Muscle of arm (tissue), 14 donors: ENCODE measurements at places on chromosomes 12 and 14.
A peak's percentile ranks its signal among the peaks of the same experiment; 100 is the strongest.

DNA sequence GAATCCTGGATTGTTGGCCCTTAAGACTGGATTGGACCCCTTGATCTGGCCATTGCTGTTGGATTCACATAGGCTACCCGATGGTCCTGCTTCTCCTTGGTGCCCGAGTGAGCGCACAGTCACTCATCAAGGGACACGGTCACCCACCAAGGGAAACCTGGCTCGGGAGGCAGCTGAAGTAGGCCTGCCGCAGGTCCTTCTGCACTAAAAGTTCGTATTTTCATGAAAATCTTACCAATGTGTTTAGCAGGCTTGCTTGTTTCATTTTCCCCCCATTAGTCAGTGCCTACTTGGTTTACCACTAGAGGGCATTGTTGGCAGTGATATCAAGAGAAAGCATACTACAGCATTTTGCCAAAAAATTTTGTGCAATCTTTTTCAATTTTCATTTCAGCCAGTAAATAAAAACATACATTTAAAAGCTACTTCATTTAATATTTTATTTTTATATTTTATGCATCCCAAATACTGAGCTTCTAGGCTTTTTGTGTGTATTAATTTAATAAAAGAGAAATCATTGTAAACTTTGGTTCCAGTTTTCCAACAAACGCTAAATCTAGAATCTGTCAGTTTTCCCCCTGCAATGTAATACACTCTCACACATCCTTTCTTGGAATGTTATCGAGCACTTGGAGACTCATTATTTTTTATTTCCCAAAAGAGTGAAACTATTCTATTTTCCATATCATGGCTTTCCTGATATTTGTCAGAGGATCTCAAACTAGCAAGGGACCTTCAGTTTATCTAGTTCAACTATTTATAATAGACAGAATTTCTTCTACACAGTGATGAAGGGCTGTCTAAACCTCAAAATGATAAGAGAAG lies 116.7 kb downstream of the LMNTD1 start:
- peak; percentile 84 for DNase-seq

- no peak for DNase-seq
Observed at GRCh38 chr12:48358937-48359513, 8.3 kb upstream of the ZNF641 start.

- DNase-seq, result no peak
Observed at GRCh38 chr12:76768576-76768975, 4.7 kb downstream of the ZDHHC17 start.

DNA sequence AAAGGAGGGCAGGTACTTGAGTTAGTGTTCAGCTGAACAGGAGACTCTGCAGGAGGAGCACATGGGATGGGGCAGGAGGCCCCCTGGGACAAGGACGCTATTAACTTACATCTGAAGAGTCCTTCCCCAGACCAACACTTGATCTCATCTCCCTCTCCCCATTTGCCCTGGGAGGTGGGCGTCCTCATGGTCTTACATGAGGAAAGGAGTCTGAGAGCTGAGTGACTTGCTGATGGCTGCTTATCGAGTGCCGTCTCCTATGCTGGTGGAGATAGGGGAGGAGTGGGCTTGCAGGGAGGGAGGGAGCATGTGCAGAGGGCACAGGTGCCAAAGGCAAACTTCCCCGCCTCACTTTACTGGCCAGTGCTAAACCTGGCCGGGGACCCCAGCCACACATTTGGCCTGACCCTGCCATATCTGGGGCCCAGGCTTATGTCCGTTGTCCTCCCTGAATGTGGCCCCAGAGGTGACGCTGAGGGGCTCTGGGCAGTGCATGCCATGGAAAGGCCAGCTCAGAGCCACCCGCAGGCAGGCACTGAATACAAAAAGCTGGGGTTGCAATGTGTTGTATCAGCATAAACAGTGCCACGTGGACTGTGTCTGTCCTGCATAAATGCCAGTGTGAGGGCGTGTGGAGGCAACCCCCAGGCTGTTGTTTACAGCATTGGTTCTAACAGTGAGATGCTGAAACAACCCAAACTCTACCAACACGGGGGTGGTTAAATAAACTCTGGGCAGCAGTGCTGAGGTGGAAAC lies 29.4 kb downstream of the FAIM2 start:
- no peak for DNase-seq

- no peak for DNase-seq
Observed at GRCh38 chr12:109695961-109696461, 17.6 kb upstream of the FAM222A start.

- no peak for DNase-seq
Observed at GRCh38 chr12:104748356-104748755, 209.7 kb downstream of the SLC41A2 start.

DNA sequence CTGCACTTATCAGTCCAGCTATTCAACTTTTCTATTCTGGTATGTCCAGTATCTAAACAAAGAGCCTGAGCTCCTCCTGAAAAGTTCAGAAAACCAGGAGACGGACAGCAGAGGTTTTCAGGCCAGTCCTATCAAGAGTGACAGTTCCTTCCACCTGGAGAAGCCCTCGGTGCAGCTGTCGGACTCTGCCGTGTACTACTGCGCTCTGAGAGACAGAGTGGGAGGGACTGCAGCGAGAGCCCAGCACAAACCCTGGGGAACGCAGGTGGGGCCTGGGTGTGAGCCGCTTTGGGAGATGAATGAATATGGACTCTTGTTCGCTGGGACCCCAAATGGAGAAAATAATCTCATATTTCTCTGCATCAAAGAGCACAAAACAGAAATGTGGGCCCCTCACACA lies 329.8 kb upstream of the OR4E1 start:
- DNase-seq, result no peak

- DNase-seq, result no peak
Observed at GRCh38 chr14:79740066-79740601, 471.2 kb downstream of the DIO2 start.
